ENCODE measurements at places on chromosomes 3 and 15.
A peak's percentile ranks its signal among the peaks of the same experiment; 100 is the strongest.

- no peak for DNase-seq
Measured at GRCh38 chr3:188580223-188580622, 426.3 kb downstream of the LPP start.

DNA sequence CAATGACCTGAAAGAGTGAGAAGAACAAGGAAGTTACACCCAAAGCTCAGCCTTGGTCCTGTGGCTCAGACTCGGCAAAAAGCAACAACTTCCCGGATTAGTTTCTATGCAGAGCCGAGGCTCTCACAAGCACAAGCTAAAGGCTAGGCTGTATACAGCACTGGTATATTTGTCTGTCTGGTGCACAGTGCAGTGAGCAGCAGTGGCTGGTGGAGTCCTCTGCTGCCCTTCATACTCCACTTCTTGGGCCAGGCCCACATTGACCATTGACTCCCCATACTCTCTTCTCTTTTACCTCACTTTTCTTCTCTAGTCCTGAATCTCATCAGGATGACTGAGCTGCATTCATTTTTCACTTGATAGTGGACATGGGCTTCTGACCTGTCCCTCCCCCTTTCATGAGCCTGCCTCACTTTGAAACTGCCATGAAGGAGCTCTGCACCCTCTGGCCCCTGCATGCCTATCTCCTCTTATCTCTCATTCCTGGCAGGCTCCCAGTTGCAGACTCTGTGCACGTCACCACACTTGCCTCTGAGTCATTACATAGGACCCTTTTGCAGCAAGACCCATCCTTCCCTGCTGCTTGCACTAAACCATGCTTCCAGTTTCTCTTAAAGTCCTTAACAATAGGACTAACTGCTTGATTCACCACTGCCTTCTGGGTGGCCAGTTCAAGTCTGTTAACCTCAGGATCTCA lies 379.3 kb downstream of the NTRK3 start:
- DNase-seq, result no peak

DNA sequence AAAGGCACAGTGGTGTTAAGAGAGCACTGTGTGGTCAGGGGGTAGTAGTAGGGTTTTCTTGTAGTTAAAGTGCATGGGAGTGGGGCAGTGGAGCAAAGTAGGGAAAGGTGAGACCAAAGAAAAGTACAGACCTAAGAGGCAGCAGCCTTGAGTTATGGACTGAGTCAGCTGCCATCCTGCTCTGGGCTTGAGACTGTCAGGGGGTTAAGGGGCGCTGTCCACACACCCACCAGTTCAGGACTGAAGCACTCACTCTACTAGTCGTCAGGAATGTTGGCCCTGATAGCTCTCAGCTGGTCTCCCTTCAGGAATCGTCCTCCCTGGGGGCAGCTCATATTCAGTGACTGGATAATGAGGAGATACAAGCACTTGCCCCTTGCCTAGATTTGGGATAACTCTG lies 7.9 kb downstream of the CCR4 start:
- no peak for DNase-seq

GRCh38 chr15:90570643-90571042 lies 40.9 kb downstream of the CRTC3 start:
- no peak for DNase-seq

DNA sequence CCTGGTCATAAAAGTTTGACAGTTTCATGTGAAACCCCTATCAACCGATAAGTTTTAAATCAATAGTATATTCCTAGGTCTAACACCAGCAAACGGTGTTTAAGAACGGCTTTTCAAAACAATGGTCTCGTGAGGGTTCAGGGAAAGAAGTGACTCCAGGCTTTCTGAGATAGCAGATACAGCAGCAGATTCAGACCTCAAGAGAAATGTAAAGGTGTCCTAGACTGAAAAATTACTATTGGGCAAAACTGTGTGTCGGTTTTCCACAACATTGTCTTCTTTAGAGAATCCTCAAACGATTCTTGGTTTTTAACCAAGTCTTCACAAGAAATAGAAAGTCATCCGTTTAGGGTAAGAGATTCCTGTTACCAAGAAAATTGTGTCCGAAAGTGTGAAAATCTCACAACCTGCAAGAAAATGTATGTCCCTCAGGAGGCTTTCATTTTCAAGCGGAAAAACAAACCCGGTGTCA lies 1.2 kb downstream of the SETD2 start:
- no peak for DNase-seq

DNA sequence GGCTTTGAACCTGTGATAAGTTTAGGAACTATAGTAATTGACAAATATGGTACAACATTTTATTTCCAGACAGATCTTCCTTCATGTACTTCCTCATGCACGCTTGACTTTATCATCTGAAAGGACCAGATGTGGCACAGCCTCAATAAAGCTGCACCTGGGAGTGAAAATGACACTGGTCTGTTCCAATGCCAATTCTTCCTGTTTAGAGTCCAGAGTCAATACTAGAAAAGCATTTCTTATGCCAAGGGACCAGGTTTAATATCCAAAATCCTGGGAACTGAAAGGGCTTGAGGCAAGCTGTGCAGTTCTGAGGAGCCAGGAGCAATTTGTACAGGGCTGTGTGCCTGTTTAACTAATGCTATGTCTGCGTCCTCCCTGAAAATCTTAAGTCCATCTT lies 15.3 kb downstream of the DPH6 start:
- no peak for DNase-seq

DNA sequence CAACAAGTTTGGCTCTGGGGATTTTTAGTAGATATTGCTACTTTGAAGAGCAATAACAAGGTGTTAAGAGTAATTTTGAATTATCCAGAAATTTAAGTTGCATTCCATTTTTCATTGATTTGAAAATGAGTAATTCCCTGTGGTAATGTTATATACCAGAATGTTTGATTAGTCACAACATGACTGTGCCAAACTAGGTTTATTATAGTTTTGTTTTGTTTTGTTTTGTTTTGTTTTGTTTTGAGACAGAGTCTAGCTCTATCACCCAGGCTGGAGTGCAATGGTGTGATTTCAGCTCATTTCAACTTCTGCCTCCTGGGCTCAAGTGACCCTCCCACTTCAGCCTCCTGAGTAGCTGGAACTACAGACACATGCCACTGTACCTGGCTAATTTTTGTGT lies 40.7 kb downstream of the CNOT10 start:
- no peak for DNase-seq

- DNase-seq, result no peak
Measured at GRCh38 chr3:170528726-170529125, 57.1 kb downstream of the SLC7A14 start.

- DNase-seq, result no peak
Measured at GRCh38 chr3:126216416-126216815, 36.0 kb upstream of the ALDH1L1 start.

- DNase-seq, result no peak
Measured at GRCh38 chr15:81530271-81530691, 156.3 kb upstream of the TMC3 start.

- DNase-seq, result no peak
Measured at GRCh38 chr15:86235667-86236066, 156.0 kb downstream of the AGBL1 start.

DNA sequence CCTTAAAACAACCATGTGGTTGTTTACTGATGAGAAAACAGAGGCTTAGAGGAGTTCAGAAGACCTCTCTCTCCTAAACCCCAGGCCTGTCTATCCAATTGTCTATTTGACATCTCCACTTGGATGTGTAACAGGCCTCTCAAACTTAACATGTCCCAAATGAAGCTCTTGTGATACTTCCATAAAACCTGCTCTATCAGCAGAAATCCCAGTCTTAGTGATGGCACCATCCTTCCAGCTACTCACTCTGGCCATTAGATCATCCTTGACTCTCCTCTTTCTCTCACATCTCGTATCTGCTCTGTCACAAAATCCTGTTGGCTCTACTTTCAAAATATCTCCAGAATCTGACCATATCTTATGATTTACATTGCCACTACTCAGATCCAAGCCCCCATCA lies 28.8 kb downstream of the EHHADH start:
- DNase-seq, result no peak

GRCh38 chr3:98994128-98994762 lies 92.8 kb upstream of the DCBLD2 start:
- peak; percentile 39 for DNase-seq

DNA sequence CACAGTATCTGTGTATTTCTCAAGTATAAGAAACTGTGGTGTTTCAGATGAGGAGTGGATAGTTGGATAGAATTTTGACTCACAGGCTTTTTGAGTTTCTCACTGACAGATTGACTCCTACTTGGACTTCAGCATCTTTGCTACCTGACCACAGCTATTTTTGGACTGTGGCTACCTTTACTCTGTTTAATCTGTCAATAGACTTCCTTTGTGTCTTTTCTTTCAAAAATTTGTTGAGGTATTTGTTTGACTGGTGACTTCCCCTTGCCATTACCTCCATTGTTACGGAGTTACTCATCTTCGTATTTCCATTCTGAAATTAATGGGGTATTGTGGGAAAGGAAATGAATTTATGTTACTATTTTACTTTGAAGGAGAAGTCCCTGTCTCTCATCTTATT lies 123.8 kb downstream of the AGBL1 start:
- DNase-seq, result no peak

- no peak for DNase-seq
Measured at GRCh38 chr15:51229907-51230330, 108.5 kb downstream of the CYP19A1 start.

DNA sequence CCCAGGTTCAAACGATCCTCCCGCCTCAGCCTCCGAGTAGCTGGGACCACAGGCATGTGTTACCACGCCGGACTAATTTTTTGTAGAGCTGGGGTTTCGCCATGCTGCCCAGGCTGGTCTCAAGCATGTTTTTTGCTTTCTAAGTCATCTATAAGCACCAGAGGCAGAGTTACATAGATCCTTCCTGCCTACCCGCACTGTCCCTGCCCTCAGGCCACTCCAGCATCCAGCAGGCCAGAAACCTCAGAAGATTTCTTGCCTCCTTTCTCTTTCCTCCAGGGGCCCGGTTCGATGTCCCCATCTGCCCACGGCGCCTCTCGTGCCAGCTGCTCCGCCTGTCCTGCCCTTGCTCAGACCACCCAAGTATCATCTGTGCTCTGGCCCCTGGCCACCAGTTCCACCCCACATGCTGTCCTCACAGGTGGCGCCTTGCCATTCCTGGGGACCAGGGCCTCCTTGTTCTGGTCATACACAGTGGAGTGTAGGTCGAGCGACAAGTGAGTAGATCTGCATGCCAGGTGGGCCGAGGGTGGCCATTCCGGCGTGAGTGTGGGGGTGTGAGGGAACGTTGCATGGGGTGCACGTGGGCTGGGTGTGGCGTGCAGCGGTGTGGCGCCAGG lies 27.3 kb downstream of the KLHDC8B start:
- no peak for DNase-seq

- DNase-seq, result no peak
Measured at GRCh38 chr3:184295771-184296170, 3.3 kb upstream of the PSMD2 start.

- DNase-seq, result peak; percentile 97
Measured at GRCh38 chr15:39171944-39172368, 408.9 kb upstream of the THBS1 start.

DNA sequence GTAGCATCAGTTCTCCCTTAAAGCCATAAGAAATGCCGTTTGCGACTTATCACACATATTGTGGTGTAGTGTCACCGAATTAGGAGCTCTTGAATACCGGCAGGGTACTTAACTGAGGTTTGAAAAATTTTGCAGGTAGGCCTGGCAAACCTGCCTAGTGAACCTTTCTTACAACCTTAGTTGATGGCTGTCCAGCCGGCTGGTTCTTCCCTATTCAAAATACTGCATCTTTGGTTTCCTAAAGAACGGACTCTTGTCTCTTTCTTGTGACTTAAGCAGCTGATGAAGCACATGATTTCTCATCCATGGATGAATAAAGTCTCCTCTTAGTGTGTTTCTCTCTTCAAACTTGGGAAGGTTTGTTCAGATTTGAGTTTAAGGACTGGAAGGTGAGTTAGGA lies 1.5 kb downstream of the RAB7A start:
- no peak for DNase-seq

GRCh38 chr3:151468284-151468917 lies 7.5 kb upstream of the IGSF10 start:
- DNase-seq, result peak; percentile 29

- DNase-seq, result no peak
Measured at GRCh38 chr3:174945276-174945675, 86.1 kb downstream of the NAALADL2 start.

- DNase-seq, result no peak
Measured at GRCh38 chr3:149541091-149541491, 66.6 kb downstream of the TM4SF4 start.

- DNase-seq, result no peak
Measured at GRCh38 chr3:159894386-159894785, 94.2 kb upstream of the IL12A start.

DNA sequence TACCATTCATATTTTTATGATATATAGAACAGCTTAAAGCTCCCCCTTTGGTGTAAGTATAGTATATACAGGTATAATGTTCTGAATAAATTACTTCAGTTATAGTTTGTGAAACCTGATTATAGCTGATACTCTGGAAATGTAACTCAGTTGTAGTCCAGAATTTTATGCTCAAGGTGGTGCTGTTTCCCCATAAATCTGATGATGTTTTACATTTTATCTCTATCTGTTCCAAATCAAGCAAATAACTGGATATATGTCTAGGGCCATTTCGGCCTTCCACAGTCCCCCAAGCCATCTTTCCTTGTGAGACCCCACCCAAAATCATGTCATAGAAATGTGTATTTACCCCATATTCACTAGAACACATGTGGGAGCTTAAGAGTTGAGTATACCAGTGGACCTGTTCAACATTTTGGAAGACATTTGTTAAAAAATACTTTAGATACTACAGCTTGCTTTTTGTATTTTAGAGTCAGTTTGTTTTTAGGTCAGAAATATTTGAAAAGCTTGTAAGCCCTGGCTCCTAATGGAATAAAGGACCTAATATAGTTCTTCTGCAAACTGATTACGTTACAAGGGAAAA lies 107.1 kb downstream of the ATG7 start:
- DNase-seq, result peak; percentile 27

All from pulmonary artery endothelial cell (primary cell).